SK-N-SH treated with all-trans-retinoic acid at 6 μM for 48 hours (cell line): ENCODE measurements at places on chromosomes 4 and X.

- no peak for ATAC-seq
These were observed 72.7 kb downstream of the MTMR1 start for GRCh38 chrX:150765782-150766350.

DNA sequence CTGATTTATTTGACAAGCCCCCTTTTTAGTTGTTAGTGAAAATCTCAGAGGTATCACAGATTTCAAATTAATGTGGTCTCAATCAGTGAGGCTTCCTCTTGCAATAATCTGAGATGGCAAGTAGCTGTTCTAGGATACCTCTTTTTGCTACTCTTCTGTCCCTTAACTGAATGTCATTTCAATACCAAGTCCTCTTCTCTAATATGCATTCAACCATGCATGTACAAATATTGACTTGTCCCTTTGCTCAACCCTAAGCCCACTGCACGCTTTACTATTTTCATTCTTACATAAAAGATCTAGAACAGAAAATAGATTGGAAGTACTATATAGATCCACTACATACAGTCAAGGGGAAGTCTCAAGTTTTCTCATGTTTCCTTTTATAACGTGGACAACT is 164.2 kb downstream of the CBR4 start:
- no peak for ATAC-seq

DNA sequence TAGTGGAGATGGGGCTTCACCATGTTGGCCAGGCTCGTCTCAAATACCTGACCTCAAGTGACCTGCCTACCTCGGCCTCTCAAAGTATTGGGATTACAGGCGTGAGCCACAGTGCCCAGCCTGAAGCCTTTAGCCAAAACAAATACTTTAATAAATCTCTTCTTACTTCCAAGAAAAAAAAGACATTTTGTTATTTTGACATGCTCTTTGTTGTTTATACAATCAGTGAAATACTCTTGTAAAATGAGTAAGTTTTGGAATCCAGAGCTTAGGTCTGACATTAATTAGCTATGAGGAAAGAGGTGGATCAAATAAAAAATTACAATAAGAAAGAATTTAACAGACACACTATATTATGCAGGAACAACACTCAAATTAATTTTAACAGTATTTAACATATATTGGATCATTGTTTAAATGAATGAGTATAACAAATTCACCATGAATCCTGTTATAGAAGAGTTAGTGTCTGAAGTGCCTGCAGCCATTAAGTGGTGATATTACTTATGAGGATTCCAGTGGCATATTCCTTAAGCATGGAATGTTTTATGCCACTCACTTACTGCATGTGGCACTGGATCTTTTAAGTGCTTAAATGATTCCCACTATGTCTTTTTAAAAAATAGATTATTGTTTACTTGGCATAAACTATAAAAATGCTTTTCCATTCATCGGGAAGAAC is 260.1 kb upstream of the GIMD1 start:
- ATAC-seq = peak; percentile 64

- no peak for ATAC-seq
These were observed 38.6 kb upstream of the TLR3 start for GRCh38 chr4:186030399-186030775.

GRCh38 chr4:83910693-83911092 is 374.8 kb downstream of the GPAT3 start:
- ATAC-seq = no peak

GRCh38 chr4:22850055-22850454 is 157.3 kb downstream of the GBA3 start:
- ATAC-seq = no peak

DNA sequence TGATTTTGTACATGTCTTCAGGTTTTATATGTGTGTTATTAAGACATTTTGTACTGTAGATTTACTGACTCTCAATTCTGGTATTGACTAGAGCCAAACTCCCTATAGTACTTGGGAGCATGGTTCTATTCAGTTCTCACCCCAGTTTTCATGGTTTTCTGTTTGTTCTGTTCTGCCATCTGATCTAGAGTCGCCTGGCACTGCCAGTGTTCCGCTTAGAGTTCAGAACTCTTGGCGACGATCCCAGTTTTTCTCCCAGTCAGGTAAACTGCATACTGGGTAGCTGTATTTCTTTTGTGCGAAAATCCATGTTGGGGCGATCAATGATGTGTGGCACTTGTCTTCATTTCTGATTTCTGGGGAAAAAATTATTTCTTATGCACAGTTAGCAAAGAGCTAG is 78.0 kb downstream of the PHOX2B start:
- no peak for ATAC-seq

DNA sequence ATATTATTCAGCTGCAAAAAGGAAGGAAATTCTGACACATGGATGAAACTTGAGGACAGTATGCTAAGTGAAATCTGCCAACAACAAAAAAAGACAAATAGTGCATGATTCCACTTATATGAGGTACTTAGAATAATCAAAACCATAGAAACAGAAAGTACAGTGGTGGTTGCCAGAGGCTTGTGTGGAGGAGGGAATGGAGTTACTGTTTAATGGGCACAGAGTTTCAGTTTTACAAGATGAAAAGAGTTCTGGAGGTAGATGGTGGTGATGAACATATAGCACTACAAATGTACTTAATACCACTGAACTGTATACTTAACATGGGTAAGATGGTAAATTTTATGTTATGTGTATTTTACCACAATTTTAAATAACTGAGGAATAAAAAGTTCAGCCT is 212.0 kb upstream of the KLF3 start:
- ATAC-seq = no peak

DNA sequence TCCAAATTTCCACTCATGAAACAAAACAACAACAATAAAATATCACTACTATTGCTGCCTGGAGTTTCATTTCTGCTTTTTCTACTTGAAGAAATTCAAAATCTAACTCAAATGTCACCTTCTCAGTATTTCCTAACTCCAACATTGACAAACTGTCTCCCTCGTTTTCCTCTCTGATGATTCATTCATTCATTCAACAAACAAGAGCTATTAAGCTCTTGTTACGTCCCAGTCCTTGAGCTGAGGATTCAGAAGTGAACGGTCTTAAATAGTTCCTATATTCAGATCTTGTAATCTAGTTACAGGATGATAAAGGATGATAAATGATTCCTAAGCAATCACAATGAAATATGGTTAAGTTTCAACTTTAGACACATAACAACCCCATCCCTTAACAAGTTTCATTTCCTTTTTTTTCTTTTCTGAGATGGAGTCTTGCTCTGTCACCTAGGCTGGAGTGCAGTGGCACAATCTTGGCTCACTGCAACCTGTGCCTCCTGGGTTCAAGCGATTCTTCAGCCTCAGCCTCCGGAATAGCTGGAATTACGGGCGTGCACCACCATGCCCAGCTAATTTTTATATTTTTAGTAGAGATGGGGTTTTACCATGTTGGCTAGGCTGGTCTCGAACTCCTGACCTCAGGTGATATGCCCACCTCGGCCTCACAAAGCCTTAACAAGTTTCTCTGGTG is 1.7 kb downstream of the SLC9B2 start:
- ATAC-seq = no peak

DNA sequence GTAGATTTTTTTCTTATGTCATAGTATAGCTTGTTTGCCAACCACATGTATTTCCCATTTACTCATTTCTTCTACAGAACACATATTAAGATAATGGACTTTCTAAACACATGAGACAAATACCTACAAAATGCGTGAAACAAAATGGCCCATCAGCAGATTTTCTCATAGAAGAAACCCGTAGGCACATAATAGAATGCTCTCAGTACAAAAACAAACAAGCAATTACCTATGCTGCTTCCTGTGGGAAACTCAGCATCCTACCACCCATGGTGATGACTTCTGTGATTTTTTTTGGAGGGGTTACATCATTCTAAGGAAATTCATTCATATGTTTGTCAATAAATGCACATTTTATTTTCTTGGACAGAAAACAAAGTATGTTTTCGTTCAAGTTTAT is 343.6 kb downstream of the SPRY1 start:
- ATAC-seq = no peak

- ATAC-seq = peak; percentile 75
These were observed 1712.5 kb downstream of the C4orf33 start for GRCh38 chr4:130808492-130808891.

- peak; percentile 42; the same call in 1 of the 3 replicates for ATAC-seq
These were observed 260.3 kb downstream of the PPP3CA start for GRCh38 chr4:101086801-101087586.
